Stimulated activated CD4-positive, alpha-beta T cell treated with anti-CD3 and anti-CD28 coated beads, TNF-alpha, amount 100 ng/mL, for 24 hours (primary cell): ENCODE measurements at places on chromosomes 3 and 15.

DNA sequence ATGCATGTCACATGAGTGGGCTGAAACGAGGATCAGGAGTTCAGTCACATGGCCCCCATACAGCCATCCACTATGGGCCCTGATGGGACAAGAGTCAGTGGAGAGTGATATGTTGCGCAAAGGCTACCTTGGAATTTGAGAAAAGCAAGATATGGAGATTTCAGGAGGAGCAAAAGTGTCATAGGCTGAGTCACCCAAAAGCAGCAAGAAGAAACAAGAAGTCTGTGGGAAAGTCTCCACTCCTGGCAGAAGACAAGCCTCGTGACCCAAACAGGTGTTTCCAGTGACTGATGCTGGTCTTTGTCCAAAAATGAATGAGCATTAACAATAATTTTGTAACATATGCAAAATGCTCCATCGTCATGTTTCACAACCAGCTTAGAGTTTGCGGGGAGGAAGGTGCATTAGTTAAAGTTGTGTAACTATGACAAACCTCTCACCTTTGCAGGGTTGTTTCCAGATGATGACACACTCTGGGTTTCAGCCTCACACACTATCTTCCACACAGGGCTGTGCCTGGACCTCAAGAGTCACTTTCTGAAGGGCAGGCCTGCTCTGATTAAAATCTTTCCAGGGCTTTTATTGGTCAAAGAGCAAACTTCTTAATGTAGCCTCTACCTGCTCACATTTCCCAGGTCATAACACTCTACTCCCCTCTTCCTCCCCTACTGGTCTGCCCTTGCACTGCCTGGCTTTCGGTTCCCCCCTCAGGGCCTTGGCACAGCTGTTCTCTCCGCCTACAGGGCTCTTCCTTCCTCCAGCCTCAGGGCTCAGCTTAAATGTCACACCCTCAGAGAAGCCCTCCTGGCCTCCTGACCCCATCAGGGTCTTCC, 3.9 kb upstream of the DNASE1L3 start:
- DNase-seq: no peak

- DNase-seq: no peak
Measured at GRCh38 chr3:71086777-71087142, 496.8 kb downstream of the FOXP1 start.

DNA sequence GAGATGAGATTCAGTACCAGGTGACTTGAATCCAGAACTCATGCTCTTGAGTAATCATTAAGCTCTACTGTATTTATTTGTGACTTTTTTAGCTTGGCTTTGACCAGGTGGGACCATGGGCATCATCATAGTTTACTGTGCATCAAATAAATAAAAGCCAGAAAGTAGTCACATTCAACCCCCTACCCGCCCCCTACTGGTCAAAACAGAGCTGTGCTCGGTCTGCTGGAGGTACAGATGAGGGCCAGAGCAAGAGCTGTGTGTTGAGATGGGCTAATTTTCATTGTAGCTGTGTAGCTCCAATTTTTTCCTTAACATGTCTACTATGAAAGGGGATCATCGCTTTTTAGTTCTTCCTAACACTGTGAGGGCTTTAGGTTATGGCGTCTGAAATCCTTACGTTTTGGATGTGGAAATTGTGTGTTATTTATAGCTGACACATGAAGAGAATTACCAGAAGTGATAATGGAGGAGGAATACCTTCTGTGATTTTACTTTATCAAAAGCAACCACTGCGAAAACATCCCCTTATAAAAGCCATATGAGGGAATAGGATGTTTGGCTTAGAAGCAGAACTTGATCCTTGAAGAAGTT, 375.1 kb downstream of the PTPRG start:
- DNase-seq: no peak

DNA sequence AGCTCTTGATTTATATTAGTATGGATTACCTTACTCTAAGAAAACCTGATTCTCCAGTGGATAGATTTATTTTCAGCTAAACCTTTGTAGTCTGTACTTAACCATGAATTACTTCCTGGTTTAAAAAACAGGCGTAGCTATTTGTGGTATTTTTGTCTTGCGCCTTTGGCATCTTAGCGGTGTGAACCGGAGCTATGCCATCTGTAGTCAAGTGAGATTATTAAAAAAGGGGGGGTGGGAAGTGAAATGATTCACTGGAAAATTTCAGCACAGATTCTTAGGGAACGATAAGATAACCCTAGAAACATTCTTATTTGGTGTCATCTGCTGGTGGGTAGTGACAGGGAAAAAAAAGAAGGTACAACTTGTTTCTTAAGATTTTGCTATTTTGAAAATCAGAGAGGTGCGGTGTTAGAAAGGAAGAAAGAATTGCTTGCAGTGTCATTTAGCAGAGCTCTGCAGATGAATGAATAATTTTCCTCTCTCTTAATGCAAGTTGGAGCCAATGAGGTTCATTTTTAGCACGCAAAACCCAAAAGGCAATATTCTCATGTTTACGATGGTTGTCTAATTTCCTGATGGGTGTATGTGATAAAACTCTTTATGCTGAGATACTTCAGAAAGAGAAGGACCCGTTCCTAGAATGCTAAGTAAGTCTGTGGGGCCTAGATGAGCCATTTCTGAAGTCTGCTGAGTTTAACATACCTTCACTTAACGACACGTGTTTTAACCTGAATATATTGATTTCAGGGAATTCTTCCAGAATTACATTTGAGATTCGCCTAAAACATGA, 44.0 kb downstream of the PSMD6 start:
- DNase-seq: no peak

GRCh38 chr15:70079888-70080287, 17.8 kb downstream of the TLE3 start:
- DNase-seq: no peak

GRCh38 chr3:119308355-119308754, 14.2 kb downstream of the ARHGAP31 start:
- DNase-seq: no peak

- DNase-seq: no peak
Measured at GRCh38 chr15:59203657-59204056, 3.0 kb upstream of the LDHAL6B start.

GRCh38 chr3:51799879-51800749, 21.1 kb upstream of the IQCF6 start:
- DNase-seq: peak; percentile 23

DNA sequence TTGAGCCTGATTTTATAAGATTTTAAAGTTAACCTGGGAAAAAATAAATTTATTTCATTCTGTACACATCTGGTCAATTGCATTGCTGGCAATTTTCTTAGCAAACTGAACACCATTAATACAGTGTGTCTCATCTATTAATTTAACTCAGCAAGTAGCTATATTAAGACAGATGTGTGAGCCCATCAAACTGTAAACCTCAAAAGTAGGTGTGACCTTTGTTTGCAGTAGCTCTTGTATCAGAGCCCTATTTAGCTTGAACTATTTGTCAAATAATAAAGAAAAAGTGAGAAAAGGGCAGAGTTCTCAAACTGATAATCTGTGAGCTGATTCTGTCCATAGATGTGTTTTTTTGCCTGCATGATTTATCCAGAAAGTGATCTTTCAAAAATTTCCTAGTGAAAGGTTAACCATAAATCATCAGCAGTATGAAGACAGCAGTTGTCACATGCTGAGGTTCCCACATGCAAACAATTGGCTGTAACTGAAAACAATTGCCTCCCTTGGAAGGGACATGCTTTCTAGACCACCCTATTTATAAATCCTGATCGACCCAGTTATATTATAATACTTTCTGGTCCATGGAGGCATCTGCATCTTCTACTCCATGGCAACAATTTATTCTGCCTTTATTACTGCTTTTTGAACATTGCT, 646.5 kb downstream of the NSUN3 start:
- no peak for DNase-seq

DNA sequence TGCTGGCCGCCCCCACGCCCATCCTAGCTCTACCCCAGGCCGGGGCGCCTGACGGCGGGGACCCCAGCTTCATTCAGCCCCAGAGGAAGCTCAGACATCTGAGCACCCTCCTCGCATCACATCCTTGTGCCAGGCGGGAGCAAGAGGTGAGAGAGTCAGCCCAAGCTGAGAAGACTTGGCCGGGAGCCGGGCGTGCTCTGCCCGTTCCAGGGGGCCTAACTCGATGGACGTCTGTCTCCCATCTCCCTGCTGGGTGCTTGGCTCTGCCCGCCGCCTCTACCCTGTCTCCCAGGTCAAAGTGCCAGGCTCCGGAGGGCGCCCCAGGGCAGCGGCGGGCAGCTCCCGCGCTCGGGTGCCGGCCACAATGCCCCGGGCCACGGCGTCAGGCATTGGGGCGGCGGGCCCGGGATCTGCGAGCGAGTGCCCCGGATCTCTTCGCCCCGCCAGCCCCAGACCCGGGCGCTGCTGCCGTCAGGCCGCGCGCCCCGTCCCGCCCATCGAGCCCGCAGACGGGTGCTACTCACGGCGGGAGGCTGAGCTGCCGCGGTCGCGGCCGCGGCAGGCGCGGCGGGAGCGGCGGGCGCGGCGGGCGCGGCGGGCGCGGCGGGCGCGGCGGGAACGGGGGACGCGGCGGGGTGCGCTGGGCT, 388 bp downstream of the DAPK2 start:
- DNase-seq: no peak

DNA sequence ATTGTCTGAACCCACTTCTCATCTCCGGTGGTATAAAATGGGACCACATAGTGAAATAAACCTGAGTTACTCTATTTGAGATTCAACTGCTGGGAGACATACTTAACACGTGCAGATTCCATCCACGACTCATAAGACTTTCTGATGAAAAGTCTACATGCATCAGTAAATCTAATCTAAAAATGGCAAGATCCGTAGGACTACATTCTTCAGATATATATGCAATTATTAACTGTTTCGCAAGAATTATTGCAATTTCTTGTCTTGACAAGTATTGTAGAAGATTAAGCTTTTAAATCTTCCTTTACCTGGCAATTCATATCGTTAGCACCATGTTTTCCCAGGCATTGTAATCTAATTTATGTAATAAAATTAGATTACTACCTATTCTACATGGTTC, 718.7 kb upstream of the CBLB start:
- DNase-seq: no peak
